ENCODE measurements at places on chromosomes 11 and 22.

DNA sequence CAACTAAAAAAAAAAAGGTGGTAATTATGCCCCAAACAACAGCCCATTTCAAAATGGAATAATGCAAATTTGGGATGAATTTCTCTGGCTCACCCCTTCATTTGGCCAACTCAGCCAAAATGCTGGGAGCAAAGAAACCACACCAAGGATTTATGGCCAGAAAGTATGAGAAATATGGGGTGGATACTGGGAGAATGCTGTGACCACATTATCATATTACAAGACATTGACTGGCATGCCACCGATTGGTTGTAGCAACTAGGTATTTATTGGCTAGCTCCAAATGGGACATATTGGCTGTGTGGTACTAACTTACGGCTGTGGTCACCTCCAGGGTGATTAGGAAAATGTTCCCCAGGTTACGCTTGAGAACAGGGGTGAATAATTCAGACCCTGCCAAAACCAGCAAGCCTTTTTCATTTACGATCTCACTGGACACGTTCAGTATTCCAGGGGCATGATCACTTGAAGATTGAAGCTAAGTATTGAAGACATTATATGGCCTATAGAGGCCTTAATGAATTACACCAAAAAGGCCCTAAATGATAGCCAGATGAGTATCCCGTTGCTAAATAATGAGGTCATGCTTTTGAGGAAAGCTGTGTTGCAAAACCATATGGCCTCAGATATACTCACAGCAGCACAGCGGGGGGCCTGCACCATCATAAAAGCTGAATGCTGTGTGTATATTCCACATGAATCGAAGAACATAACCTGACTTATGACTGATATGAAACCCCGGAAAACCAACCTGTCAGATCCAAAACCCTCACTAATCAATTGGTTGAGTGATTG is 3.8 kb upstream of the FDX1 start:
- no peak for DNase-seq

DNA sequence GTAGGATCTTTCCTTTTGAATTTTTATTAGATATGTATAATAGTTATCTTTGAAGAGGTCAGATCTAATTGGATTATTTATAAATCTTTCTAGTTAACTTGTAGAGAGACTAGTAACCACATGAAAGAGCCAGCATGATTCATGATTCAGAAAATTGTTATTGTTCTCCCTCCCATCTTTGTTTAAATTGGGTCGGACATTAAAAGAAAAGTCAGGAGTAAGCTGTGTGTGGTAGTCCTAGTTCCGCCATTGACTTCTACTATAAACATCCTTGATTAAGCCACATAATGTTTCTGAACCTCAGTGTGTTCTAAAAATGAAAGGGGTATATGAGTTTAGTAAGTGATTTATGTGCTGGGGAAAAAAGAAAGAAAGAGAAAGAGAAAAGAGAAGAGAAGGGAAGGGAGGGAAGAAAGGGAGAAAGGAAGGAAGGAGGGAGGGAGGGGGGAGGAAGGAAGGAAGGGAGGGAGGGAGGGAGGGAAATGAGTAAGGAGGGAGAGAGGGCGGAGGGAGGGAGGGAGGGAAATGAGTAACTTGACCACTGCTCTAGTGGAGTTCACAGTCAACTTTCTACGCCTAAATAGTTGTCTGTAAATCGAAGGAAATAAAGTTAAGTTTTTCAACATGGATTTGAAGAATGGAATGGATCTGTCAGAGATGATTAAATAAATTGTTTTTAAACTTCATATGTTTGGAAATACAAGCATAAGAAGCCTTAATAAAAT is 32.9 kb downstream of the SIK2 start:
- DNase-seq: no peak

- no peak for DNase-seq
Measured at GRCh38 chr22:26979294-26979693, 321.9 kb downstream of the MIAT start.

DNA sequence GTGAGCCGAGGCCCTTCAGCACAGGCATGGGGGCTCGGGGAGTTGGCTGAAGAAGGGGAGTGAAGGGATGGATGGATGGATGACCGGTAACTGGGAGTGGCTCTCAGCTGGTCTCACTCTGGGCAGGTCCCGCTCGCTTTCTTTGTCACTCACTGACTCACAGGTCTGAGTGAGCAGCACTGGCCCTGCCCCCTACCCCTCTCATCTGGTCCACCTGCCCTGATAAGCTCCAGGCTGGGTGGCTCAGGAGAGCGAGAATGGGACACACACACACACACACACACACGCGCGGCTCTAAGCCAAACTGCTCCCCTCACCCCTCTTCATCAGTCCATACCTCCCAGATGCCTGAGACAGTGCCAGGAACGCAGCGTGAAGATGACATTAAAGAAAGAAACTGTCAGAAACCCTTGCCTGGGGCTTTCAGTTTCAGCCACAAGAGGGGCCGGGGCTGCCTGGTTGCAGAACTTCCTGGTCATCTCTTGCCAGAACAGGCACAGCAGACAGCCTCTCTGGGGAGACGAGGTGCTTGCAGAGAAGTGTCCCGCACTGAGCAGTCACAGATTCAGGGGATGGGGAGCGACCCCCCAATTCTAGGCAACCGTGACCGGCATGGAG is 16.5 kb upstream of the SHISAL1 start:
- DNase-seq: no peak

GRCh38 chr22:36561291-36561811 is 32.4 kb upstream of the EIF3D start:
- DNase-seq: no peak

GRCh38 chr22:43080616-43081015 is 8.6 kb downstream of the TTLL1 start:
- no peak for DNase-seq

DNA sequence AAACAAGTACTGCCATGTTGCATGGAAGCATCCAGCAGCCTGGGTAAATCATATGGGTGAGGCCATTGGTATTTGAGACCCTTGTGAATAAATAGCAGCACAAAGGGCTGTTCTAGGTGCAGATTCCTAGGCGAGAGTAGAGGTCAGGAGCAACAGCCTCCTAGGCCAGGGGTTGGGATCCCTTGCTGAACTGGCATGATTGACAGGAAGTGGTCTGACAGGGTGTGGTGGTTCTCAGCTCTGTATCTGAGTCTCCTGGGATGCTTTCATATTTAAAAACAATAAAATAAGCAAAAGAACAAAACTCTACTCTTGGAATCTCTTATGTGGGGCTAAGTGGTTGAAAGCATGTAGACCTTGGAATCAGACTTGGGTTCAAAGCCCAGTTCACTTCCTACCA is 35.8 kb downstream of the INSC start:
- DNase-seq: no peak

DNA sequence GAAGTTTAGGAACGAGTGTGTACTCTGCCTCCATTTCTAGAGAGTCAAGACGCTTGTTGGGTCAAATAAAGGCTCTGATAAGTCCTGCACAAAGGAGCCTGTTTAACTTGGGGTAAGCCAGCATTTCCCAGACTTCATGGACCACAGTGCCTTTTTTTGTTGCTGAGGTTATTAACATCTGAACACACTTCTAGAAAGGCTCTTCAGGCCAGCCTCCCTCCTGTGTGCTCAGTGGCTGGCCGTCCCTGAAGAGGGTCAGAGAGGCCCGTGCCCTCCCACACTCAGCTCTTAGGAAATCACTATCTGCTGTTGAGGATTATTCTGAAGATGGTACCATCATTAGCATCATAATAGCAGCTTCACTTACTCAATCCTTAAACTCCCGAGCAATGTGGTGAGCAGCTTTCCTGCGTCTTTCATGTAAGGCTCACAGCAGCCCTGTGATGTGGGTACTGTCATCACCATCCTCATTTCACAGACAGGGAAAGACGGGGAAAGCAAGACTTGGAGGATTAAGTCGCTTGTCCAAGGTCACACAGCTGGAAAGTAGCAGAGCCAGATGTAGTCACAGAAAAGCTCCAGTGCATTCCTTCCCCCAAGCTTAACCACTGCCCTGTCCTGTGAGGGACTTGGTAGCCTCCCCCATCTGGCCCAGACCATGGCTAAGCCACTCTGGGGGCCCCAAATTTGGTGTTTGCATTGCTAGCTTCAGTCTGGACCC is 71.3 kb downstream of the TSPAN18 start:
- DNase-seq: no peak

GRCh38 chr22:48744967-48745841 is 1082.5 kb downstream of the BRD1 start:
- no peak for DNase-seq

DNA sequence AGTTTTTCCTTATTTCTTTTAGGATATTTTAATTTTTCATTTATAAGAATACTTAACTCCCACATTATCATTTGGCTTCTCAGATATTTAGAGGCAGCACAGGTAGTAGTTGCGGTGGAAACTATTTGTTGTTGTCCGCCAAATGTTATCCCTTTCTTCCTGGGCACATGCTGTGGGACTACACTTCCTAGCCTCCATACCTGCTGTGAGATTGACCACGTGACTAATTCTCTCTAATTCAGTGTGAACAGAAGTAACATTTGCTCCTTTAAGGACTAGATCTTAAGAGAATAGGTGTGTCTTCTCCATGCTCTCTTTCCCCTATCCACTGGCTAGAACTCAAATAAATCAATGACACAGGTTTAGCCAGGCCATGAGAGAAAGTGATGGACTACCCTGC is 136.5 kb downstream of the ATG16L2 start:
- no peak for DNase-seq

- peak; percentile 84 for DNase-seq
Measured at GRCh38 chr22:37457093-37457893, 28.9 kb downstream of the MFNG start.

- DNase-seq: no peak
Measured at GRCh38 chr22:32721328-32722180, 80.0 kb upstream of the TIMP3 start.

DNA sequence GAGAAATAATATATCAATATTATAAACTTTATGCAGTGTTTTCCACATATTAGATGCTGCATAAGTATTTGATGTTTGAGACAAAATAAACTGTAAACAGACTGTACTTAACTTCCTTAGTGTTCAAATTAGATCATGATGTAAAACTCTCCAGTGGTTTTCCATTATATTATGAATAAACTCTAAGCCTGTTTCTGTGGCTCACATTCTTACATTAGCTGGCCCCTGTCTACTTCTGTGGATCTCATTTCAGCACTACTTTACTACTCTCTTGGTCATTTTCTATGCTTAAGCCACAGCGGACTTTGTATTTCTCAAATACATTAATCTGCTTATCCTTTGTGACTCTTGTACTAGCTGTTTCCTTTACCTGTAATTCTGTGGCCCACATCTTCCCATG is 55.6 kb downstream of the ARHGEF12 start:
- no peak for DNase-seq
